ENCODE measurements at places on chromosomes 7 and 10.

GRCh38 chr10:28378986-28379585 lies 76.2 kb upstream of the MPP7 start:
- DNase-seq = no peak

DNA sequence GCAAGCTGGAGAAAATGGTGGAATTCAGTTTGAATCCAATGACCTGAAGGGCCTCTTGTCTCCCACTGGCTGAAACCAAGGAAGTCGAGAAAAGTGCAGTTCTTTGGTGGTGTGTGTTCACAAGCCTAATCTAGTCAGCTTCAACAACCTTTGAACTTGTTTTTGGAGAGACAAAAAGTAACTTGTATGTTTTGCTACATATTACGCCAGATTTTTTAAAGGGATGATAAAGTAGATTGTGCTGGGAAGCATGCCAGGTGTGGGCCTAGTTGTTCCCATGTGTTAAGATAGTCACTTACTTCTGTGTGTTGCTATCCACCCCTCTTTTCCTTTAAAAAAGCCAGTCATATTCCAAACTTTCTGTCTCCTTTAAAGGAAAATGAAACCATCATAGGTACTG lies 79.7 kb upstream of the FAM3C start:
- no peak for DNase-seq

- no peak for DNase-seq
Measured at GRCh38 chr7:115363916-115364315, 442.0 kb downstream of the MDFIC start.

- DNase-seq = no peak
Measured at GRCh38 chr10:114174695-114175188, 739 bp upstream of the CCDC186 start.

DNA sequence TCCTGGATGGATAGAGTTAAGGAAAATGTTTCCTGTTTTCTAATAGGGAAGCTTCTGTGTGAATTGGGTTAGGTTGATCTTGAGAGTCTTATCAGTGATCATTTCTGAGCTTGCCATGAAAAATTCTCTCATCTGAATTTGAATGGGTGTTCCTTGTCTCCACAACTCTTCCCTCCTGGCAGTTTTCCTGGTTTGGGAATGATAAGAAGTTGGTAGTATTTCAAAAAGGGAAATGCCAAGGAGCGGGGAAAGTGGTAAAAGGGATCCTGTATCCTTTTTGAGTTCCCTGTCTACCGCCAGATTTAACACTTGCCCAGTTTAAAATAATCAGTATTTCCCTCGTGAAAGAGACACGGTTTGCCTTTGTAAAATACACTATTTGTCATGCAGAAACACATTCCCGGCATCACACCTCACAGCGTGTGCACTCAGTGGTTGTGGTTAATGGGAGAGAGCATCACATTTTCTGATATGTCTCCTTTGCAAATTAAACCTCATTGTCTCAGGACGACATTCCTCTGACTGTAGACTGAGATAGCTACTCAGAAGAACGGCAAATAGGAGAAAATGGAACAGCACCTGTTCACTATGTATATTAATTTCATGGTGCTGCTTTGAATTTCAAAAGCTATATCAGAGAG lies 113.2 kb upstream of the IFRD1 start:
- DNase-seq = no peak

- no peak for DNase-seq
Measured at GRCh38 chr7:131533151-131533559, 23.3 kb downstream of the PODXL start.

DNA sequence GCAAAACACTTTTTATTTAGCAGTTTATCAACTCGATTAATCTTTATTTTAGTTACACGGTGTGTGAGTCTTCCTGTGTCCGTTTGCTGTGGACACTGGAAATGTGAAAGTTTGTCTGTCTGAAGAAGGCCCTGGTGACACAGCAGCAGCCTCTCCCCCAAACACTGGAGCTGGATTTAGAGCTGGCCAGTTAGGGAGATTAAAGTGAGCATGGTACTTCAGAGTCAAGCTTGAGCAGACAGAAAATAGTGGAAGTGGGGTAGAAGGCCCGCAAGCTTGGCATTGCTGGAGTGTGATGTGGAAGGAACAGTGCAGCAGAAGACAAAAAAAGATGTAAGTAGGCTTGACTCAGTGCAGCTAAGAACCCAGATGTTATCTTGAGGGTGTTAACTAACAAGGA lies 85.9 kb downstream of the POM121L12 start:
- DNase-seq = no peak

GRCh38 chr10:15197911-15198310 lies 29.4 kb upstream of the NMT2 start:
- DNase-seq = no peak
